ENCODE measurements at places on chromosomes 13 and 19.

DNA sequence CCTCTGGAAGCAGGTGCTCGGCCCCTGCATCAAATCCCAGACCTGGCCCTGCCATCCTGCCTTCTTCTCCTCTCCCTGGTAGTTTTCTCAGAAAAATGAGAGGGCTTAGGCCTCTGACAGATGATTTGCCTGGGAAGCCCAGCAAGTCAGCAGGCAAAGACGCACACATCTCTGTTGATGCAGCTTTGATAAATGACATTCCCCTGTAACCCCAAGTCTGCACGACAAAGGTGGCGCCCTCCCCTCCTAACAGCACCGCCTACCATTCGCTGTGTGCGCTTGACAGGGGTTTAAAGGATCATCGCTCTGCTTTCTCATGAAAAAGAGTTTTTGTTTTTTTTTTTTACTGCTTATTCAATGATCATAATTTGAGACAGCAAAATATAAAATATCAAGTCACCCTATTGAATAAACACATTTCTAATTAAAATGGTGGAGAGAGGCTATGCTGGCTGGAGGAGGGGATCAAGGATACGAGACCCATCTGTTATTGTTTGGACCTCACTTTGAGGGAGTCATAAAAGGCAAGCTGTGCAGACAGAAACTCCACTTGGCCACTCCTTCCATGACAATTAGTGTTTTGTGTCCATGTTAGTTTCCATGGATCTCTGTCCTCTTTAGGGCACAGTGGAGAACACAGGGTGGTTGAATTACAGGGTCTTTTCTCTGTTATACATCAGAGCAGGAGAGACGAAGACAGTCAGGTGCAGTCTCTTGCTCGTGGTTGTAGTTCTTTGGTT is 126.1 kb downstream of the FGF9 start:
- no peak for DNase-seq

GRCh38 chr19:51091126-51091525 is 8.4 kb upstream of the KLK14 start:
- DNase-seq = no peak

DNA sequence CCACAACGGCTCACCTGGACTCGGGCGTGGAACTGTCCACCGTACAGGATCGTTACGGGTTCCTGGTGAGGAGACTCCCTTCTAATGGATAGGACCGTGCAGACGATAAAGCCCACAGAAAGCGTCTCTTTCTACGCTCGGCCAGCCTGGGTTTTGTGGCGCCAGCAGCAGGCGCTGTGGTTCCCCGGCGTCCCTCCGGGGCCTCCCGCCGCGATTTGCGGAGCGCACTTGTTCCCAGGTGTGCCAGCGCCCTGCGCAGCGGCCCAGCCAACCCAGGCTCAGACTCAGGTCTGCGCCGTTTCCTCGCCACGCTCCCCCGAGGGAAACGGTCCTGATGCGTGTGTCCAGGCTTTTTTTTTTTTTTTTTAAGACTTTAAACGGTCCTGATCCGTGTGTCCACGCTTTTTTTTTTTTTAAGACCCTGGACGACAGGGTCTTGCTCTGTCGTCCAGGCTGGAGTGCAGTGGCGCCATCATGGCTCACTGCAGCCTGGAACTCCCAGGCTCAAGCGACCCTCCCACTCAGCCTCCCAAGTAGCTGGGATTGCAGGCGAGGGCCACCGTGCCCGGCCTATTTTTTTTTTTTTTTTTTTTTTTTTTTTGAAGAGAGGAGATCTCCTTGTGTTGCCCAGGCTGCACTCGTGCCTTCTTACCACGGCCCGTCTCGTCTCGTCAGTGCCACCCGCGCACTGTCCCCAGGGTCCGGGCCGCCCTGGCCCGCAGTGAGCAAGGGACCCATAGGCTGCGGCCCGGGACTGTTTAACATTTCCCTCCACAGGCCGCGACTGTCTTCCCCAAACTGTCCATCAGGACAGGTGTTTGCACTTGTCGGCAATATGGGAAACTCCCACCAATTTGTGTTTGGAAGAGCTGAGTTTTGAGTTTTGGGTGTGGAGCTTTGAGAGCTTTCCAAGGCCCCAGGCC is 23.8 kb downstream of the GJA3 start:
- peak; percentile 19 for DNase-seq

DNA sequence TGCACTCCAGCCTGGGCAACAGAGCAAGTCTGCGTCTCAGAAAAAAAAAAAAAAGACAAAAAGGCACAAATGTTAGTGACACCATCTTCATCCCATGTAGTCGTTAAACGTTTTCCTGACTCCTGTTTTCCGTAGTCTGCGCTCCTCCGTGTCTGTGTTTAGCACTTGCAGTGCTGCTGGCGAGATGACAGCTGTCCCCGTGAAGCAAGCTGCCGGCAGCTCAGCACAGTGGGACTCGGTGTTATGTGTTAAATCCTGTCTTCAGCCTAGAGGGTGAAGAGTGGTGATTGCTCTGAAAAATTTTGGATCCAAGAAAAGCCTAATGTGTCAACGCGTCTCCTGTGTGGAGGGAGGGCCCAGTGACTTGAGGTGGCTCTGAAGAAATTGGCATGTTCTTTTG is 18.4 kb downstream of the UBXN6 start:
- no peak for DNase-seq

- no peak for DNase-seq
These were observed 3.5 kb downstream of the USP12 start for GRCh38 chr13:27168086-27168485.

DNA sequence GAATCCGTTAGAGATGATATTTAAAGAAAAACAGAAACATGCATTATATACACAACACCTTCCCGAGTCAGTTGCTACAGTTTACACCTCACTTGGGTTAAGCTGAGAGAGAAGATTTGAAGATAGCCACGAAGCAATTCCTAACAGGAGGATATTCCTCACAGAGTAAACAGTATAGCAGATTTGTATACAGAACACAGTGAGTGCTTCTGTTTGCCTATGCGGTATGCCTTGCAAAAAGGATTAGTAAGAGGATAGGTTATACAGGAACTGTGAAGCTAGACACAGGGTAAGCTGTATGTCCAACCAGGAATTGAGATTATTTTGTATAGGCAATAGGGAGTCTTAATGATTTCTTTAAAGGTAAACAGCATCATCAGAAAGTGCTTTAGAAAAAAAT is 471.8 kb downstream of the LIG4 start:
- no peak for DNase-seq

DNA sequence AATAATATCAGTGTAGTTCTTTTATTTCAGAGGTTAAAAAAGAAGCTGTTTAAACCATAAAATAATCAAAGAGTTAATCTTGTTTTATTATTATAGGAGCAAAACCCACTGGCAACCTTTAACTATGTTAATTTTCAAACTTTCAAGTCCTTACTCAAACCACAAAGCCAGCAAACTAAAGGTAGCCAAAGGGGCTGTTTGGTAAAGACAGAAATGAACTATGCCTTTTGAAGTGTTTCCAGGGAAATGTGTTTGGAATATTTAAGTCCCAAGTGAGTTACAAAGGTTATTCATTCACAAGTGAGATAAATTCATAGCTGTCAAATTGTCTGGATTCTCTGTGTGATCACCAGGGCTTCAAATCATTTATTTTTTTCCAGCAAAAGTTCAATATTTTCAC is 264.7 kb downstream of the MZT1 start:
- DNase-seq = no peak

DNA sequence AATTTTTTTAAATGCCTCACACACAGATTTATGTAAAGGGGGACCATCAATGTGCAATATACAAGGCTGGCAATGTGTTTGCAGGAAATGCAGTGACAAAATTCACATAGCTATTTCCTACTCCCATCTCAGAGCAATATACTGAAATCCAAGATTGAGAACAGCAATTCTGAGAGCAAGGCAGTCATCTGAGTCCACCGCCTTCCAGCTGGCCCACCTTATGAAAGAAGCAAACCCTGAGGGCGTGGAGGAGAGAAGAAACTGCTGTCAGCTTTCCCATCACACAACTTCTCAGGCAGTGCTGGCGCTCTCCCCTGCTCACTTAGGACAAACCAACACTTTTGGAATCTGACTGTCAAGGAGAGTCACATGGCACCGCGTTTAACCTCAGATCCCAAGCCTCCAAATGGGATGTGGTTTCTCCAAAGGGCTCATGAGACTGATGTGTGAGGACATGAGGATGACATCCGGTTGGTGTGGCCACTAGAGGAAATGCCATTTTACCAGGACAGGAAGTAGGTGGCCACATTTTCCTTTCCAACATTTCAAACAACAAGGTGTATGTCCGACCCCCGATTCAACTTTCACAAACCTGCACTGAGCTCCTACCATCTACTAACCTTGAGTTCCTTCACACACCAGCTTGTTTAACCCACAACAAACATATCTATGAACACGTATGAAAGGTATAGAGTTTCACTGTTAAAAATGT is 3.7 kb upstream of the DOCK9 start:
- DNase-seq = no peak

DNA sequence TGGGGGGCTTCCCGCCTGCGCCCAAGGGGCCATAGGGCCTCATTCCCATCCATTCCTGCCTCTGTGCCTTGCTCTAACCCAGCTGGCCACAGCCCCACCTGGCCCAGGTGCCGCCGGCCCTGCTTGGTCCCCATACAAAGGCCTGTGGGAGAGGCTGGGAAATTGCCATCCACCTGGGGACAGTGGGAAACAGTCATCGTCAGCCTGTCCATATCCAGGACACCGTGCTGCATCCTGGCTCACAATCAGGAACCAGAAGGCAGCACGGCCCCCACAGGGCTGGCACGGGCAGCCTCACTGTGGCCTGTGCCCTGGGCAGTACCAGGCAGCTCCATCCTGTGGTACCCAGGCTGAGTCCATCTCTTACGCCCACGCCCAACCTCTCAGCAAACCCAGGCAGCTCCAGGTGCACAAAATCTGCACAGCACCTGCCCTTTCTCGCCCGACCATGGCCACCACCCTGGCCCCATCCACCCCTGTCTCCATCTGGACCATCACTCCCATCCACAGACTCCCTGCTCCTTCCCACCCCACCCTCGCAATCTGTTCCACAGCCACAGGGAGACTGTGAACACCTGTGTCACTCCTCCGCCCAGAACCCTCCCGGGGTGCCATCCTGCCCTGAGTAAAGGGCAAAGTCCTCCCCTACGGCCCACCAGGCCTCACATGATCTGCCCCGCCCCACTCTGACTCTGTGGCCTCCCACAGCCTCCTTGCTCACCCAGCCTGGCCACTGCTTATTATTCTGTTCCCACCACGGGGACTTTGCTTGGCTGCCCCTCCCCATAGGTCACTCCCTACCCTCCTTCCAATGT is 21.1 kb upstream of the FBXO27 start:
- no peak for DNase-seq

GRCh38 chr13:32791545-32792172 is 205.4 kb downstream of the PDS5B start:
- peak; percentile 10 for DNase-seq

DNA sequence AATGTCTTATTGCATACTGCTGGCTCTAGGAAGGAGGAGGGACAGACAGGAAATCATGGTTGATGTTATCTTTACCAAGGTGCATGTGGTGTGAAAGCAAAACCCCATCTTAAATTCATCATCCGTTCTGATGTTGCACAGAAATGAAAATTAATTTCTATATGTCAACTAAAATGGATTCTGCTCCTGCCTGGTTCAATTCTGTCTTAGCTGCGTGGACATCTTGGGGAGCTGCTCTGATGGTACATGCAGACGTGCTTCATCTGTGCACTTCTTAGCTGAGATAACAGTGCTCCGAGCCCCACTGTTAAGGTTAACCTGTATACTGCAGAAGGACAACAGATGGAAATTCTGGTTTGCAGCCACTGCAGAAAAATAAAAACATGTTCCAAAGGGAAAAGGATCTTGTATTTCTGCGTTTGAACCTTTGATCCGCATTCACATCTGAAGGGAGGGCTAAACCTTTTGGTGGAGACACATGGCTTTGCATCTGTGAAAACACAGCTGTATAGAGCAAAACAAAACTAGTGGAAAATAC is 155.6 kb downstream of the TM9SF2 start:
- DNase-seq = peak; percentile 81

- no peak for DNase-seq
These were observed 14.8 kb downstream of the FEM1A start for GRCh38 chr19:4806384-4806783.

GRCh38 chr13:46992383-46992952 is 95.6 kb upstream of the HTR2A start:
- peak; percentile 6 for DNase-seq

DNA sequence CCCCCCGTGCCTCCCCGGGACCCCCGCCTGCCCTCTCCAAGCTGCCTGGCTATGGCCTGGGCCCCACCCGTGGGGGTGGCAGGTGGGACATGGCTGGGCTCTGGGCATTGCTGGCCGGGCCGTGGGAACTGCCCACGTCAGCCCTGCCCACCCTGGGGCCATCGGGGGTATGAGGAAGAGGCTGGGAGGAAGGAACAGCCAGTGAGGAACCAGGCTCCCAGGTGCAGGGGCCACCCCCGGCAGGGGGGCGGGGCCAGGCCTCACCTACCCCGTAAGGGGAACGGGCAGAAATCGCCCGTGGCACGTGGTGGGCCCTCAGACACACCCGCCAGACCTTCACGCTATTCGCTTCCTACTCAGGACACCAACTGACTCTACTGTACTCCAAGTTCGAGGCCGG is 22.4 kb downstream of the TCF3 start:
- DNase-seq = no peak

- DNase-seq = peak; percentile 48
These were observed 729 bp upstream of the MADCAM1 start for GRCh38 chr19:495402-496111.

- DNase-seq = no peak
These were observed 487.8 kb downstream of the DACH1 start for GRCh38 chr13:71378961-71379905.

- DNase-seq = no peak
These were observed 55.9 kb downstream of the MTUS2 start for GRCh38 chr13:28875846-28876615.

GRCh38 chr19:45154064-45154827 is 6.5 kb downstream of the NKPD1 start:
- no peak for DNase-seq

- no peak for DNase-seq
These were observed 453.6 kb downstream of the IRS2 start for GRCh38 chr13:109332506-109333499.

- DNase-seq = no peak
These were observed 12.5 kb downstream of the CAPN12 start for GRCh38 chr19:38731654-38732301.

DNA sequence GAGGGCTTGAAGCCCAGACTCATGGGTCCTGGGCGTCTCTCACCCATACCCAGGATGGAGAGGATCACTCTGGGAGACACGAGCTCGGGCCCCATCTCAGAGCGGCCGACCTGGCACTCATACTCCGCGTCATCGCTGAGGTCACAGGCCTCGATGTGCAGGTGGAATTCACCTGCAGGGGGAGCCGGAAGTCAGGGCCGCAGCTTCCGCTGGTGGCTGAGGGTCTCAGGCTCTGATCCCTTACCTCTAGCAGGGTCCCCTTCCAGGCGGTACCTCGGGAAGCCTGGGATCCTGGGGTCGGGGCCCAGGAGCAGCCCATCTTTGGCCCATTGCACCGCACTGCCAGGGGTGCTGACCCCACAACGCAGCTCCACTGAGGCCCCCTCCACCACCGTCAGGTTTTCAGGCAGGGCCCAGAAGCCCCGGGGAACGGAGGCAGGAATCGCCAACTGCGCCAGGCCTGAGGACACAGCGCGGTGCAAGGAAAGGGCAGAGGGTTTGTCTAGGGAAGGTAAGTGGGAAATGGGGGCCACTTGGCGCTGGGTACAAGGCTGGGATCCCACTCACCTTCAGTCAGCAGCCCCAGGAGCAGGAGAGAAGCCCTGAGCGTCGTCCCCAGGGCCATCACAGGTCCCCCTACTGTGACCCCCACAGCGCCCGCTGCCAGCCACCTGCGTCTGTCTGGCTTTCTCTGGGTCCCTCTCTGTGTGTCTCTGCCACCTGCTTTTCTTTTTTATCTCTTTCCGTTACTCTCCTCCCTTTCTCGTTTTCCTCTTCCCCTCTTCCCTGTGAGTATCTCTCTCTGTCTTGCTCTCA is 883 bp downstream of the NPHS1 start:
- no peak for DNase-seq
